BJ (cell line): ENCODE measurements at places on chromosomes 11 and 22.

DNA sequence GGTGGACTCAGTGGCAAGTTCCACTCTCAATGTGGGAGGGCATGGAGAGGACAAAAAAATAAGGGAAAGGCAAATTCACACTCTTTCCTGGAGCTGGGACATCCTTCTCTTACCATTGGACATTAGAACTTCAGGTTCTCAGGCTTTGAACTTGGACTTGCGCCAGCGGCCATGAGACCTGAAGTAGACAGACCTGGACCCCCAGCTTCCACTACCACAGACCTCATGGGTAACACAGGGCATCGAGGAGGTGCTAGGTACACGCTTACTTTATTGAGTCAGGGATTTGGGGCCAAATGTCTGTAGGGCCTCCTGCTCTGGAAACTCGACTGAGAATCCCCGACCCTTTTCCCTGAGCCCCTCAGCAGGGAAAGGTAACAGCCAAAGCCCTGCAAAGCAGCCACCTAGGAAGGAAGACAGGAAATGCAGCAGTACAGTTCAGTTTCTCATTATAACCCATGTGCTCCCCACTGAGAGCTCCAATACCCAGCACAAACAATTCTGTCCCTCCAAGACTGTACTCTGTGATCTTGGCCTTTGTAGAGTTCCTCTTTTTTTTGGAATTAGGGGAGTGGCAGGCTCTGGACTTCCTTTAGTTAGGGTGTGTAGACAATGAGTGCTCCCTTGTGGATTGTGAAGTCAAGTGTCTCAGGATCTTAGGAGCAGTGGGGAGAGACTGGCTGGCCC, 5.7 kb downstream of the CHRNA10 start:
- DNase-seq: no peak

DNA sequence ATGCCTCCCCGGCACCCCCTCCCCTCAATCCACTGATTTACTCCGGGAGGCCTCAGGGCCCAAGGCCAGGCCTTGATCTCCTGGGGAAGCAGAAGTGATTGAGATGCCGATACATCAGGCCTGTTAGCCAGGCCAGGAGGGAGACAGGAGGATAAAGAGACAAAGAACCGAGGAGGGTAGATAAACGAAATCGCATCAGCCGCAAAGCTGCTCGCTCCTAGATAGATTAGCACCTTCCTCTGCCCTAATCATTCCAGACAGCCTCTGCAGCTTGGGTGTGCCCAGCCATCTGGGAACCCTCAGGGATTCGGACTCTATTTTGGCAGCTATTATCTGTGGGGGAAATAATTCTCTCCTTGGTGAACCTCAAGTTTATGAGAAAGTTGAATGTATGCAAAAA, 121.2 kb downstream of the ABTB2 start:
- no peak for DNase-seq

GRCh38 chr11:97729546-97730272, 1291.0 kb upstream of the CNTN5 start:
- DNase-seq: no peak

- DNase-seq: no peak
These were observed 77.5 kb upstream of the SEPTIN5 start for GRCh38 chr22:19636696-19637407.

DNA sequence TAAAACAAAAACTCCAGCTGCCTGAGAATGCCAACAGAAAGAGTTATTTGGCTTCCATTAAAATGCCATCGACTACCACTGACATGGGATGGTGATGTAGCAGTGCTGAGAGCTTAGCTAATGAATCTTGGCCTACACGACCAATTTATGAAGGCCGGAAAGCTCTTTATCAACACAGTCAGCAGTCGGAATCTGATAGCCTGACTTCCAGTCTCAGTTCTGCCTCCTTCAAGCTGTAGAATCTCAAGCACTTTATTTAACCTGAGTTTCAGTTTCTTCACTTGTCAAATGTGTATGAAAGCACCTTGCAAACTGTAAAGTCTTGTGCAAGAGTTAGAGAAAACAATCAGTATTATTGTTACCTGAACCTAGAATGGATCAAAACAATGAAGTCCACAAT, 335.7 kb upstream of the NARS2 start:
- DNase-seq: no peak
